ENCODE measurements at places on chromosomes 5 and 9.

DNA sequence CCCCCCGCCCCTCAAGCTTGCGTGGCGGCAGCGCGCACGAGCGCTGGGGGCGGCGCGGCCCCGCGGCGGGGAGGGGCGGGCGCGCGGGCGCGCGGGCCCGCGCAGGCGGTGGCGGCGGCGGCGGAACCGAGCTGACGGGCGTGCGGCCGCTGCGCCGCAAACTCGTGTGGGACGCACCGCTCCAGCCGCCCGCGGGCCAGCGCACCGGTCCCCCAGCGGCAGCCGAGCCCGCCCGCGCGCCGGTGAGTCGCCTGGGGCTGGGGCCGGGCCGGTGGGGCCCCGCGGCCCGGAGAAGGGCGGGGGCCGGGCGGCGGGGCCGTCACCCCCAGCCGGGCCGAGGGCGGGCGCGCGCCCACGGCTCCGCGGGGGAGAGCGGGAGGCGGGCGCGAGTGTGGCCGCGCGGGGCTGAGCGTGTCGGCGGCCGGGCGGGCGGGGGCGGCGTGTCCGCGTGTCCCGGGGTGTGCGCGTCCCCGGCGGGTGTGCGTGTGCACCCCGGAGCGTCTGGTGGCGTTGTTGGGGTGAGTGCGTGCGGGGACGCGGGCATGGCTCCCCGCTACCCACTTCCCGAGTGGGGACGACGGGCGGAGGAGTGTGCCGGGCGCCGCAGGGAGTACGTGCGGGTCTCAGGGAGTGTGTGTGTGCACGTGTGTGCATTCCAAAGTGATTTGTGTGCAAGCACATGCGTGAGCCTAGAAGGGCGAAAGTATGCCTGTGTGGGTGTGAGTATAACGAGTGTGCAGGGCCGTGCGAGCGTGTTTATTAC is at the start of gene NEK6:
Gene NEK6, plus strand, starts transcription at position 106 of the 763 bp plus-strand sequence. CDS start 44,016 bp downstream, outside the sequence.
- H3K36me3 ChIP-seq = peaks cover 3% of the 10 kb centered on the region
- peak; percentile 16 for DNase-seq
- H3K4me3 ChIP-seq = peak within 1 kb of the TSS; percentile 96
- peak within 1 kb of the TSS; percentile 96 for H3K27ac ChIP-seq
- peaks cover 58% of the 10 kb centered on the region for H3K4me1 ChIP-seq

DNA sequence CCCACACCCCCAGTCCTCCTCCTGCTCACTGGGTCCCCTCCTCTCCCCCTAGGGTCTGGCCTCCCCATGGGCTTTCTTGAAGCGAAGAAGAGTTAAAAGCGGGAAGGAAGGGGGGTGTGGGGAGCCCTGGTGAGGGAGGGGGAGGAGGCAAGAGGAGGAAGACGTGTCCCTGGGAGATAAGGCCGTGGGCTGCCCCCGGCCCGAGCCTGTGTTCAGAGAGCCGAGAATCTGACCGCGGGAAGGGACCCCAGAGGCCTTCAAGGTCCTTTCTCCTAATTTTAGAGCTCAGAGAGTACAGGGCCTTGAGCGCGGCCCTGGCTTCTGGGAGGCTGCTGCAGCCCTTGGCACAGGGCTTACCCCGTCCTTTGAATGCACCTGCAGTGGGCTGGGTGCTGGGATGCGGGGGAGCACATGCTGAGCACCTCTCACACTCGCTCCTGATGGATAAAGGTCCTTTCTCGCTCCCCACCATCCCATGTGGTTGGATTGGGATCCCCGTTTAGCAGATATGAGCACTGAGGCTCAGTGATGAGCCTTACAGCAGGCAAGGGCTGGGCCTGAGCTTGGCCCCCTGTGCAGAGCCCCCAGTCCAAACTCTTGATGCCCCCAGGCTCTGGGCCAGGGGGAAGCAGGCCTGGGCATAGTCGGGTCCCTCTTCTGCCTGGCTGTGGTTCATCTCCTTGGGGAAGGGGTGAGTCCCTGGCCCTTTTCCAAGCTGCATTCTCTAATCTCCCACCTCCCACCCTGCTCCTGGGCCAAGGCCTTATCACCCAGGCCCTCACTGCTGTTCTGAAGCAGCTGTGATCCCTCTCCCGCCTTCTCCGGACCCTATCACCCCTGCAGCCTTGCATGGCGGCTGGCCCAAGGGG is 5.9 kb downstream of the GFI1B start:
- no peak overlapping the region for H3K4me3 ChIP-seq
- no peak overlapping the region for H3K27ac ChIP-seq
- H3K27me3 ChIP-seq = peaks cover 93% of the 10 kb centered on the region
- H3K36me3 ChIP-seq = no peaks in the 10 kb centered on the region

- H3K27me3 ChIP-seq = peaks cover 55% of the 10 kb centered on the region
- peaks cover 13% of the 10 kb centered on the region for H3K4me1 ChIP-seq
- peaks cover 2% of the 10 kb centered on the region for H3K36me3 ChIP-seq
- peak within 1 kb of the TSS; percentile 18 for H3K27ac ChIP-seq
- DNase-seq = no peak
- H3K4me3 ChIP-seq = peak within 1 kb of the TSS; percentile 62
Observed at GRCh38 chr5:168528521-168529373, at the start of gene FBLL1. Gene FBLL1 (plus strand): TSS chr5:168529305. CDS start chr5:168529505, 200 bp downstream.

- no peak overlapping the region for H3K4me3 ChIP-seq
- peak overlapping the region; percentile 8 for H3K27ac ChIP-seq
- peaks cover 9% of the 10 kb centered on the region for H3K4me1 ChIP-seq
- no peaks in the 10 kb centered on the region for H3K36me3 ChIP-seq
- H3K27me3 ChIP-seq = peaks cover 52% of the 10 kb centered on the region
- no peak for DNase-seq
Observed at GRCh38 chr5:10536511-10536910, 27.4 kb upstream of the ANKRD33B start.

GRCh38 chr5:127647361-127647958 is 1.4 kb upstream of the CTXN3 start:
- no peak overlapping the region for H3K27ac ChIP-seq
- H3K36me3 ChIP-seq = no peaks in the 10 kb centered on the region
- no peaks in the 10 kb centered on the region for H3K4me1 ChIP-seq

DNA sequence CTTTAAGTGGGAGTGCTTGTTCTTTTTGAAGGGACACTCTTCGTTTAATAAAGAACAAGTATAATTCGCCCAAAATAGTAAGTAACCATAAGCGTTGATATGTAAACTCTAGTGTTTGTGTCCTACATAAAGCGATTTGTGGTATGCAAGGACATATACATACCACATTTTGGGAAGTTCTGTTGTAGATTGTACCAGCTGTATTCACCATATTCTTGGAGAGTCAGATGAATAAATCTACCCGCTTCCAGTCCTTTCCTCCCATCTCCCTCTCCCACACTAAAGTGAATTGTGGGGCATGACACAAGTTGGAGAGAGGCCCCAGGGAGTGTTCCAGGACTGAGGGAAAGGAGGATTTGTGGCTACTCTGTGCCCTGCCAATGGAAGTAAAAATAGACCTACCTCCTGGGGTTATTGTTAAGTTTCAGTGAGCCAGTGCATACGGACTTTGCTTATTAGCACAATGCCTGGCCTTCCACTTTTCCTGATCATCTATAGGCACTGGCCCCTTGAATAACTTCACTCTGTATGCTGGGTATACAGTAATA is 40.6 kb downstream of the ARHGAP26 start:
- peaks cover 66% of the 10 kb centered on the region for H3K4me1 ChIP-seq
- no peak overlapping the region for H3K27ac ChIP-seq
- H3K27me3 ChIP-seq = no peaks in the 10 kb centered on the region
- no peak for DNase-seq

- peak; percentile 15 for DNase-seq
- no peak overlapping the region for H3K4me3 ChIP-seq
- no peaks in the 10 kb centered on the region for H3K27me3 ChIP-seq
Observed at GRCh38 chr5:171907725-171908343, 98.6 kb downstream of the FBXW11 start.

GRCh38 chr5:54186912-54187445 is 123.4 kb downstream of the ARL15 start:
- DNase-seq = no peak
- no peak overlapping the region for H3K27ac ChIP-seq
- no peak overlapping the region for H3K4me3 ChIP-seq
- peaks cover 7% of the 10 kb centered on the region for H3K4me1 ChIP-seq

GRCh38 chr9:21875893-21876292 is 73.5 kb downstream of the MTAP start:
- H3K4me3 ChIP-seq = no peak overlapping the region
- no peak for DNase-seq
- no peaks in the 10 kb centered on the region for H3K27me3 ChIP-seq
- peaks cover 5% of the 10 kb centered on the region for H3K36me3 ChIP-seq

GRCh38 chr5:72917371-72917776 is 38.5 kb upstream of the FCHO2 start:
- no peaks in the 10 kb centered on the region for H3K36me3 ChIP-seq
- no peak overlapping the region for H3K4me3 ChIP-seq
- H3K27ac ChIP-seq = no peak overlapping the region
- no peak for DNase-seq

- no peak overlapping the region for H3K27ac ChIP-seq
- no peak for DNase-seq
- peaks cover 2% of the 10 kb centered on the region for H3K36me3 ChIP-seq
- H3K4me3 ChIP-seq = no peak overlapping the region
- peaks cover 8% of the 10 kb centered on the region for H3K4me1 ChIP-seq
- H3K27me3 ChIP-seq = no peaks in the 10 kb centered on the region
Observed at GRCh38 chr9:93617273-93617672, 40.9 kb downstream of the PHF2 start.

- no peaks in the 10 kb centered on the region for H3K36me3 ChIP-seq
- H3K27ac ChIP-seq = no peak overlapping the region
- H3K4me1 ChIP-seq = peaks cover 11% of the 10 kb centered on the region
- no peaks in the 10 kb centered on the region for H3K27me3 ChIP-seq
- H3K4me3 ChIP-seq = no peak overlapping the region
Observed at GRCh38 chr9:128928624-128929023, 7.8 kb downstream of the PHYHD1 start.

- H3K27ac ChIP-seq = peak overlapping the region; percentile 44
- DNase-seq = no peak
- H3K4me1 ChIP-seq = peaks cover 24% of the 10 kb centered on the region
- H3K36me3 ChIP-seq = peaks cover 14% of the 10 kb centered on the region
- H3K4me3 ChIP-seq = no peak overlapping the region
Observed at GRCh38 chr5:159175547-159175946, 33.8 kb downstream of the RNF145 start.

GRCh38 chr9:19938990-19939733 is 150.3 kb upstream of the SLC24A2 start:
- DNase-seq = no peak
- no peaks in the 10 kb centered on the region for H3K4me1 ChIP-seq
- no peak overlapping the region for H3K27ac ChIP-seq
- peaks cover 13% of the 10 kb centered on the region for H3K27me3 ChIP-seq

DNA sequence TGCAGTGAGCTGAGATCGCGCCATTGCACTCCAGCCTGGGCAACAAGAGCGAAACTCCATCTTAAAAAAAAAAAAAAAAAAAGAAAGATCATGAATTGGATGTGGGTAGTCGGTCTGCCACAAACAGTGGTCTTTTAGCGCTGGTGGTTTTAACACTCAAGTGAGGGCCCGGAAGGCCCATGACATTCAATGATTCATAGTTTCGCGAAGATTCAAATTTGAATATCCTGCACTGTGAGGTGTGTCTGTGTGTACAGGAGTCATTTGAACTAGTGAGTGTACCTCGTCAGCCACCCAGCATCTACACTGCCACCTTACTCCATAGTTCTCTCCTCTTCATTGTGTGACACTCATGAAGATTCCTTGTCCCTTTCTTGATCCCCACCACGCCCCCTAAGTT is 41.3 kb downstream of the CFAP77 start:
- H3K27ac ChIP-seq = peak overlapping the region; percentile 8
- H3K36me3 ChIP-seq = peaks cover 5% of the 10 kb centered on the region
- H3K4me1 ChIP-seq = peaks cover 18% of the 10 kb centered on the region
- peak overlapping the region; percentile 3 for H3K4me3 ChIP-seq
- peaks cover 68% of the 10 kb centered on the region for H3K27me3 ChIP-seq
- DNase-seq = peak; percentile 59

DNA sequence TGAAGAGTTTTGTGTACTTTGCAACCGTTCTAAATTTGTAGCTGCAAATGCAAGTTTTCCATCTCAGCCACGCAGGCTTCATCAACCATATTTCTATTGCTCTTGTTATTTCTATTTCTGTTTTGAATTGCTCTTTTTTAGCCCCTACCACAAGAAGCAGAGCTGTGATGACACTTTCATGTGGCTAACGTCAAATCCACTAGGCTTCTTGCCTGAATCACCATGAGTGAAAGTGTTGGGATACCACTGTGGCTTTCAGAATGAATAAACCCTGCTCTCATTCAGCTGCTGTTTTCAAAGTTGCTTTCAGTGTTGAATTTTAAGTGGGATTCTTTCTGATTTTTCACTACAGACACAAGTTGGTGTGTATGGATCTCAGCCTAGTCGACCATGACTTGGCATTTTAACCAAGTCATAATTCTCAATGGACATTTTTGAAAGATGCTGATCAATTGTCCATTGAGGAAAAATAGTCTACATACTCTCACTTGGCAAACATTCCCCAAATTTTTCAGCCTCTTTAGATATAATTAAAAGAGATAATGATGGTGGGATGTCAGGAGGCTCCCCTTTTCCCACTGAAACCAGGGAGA is 41.0 kb upstream of the MTAP start:
- H3K4me3 ChIP-seq = no peak overlapping the region
- peaks cover 5% of the 10 kb centered on the region for H3K4me1 ChIP-seq
- H3K27me3 ChIP-seq = peaks cover 66% of the 10 kb centered on the region
- no peak for DNase-seq
- no peak overlapping the region for H3K27ac ChIP-seq

GRCh38 chr9:89680547-89681467 is 76.0 kb downstream of the GADD45G start:
- H3K27me3 ChIP-seq = no peaks in the 10 kb centered on the region
- no peaks in the 10 kb centered on the region for H3K4me1 ChIP-seq
- H3K27ac ChIP-seq = no peak overlapping the region
- H3K4me3 ChIP-seq = no peak overlapping the region
- H3K36me3 ChIP-seq = peaks cover 1% of the 10 kb centered on the region

DNA sequence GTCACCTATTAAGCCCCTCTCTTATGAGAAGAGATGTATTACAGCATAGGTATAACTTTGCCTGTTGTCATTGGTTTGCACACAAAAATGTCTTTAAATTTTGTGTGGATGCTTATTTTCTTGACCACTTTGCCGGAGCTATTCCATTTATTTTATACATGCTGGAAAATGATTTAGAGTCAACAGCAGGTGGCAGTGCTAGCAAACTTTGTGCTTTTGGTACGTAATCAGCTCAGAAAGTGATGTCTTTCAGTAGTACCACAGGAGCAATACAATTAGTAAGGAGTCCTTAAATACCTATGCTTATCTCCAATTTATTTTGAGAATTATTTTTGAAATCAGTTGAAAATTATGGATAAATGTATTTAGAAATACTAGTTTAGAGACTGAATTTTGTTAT is 19.8 kb upstream of the NUDT12 start:
- no peak overlapping the region for H3K4me3 ChIP-seq
- H3K27ac ChIP-seq = no peak overlapping the region
- H3K4me1 ChIP-seq = no peaks in the 10 kb centered on the region
- no peak for DNase-seq
- no peaks in the 10 kb centered on the region for H3K27me3 ChIP-seq

DNA sequence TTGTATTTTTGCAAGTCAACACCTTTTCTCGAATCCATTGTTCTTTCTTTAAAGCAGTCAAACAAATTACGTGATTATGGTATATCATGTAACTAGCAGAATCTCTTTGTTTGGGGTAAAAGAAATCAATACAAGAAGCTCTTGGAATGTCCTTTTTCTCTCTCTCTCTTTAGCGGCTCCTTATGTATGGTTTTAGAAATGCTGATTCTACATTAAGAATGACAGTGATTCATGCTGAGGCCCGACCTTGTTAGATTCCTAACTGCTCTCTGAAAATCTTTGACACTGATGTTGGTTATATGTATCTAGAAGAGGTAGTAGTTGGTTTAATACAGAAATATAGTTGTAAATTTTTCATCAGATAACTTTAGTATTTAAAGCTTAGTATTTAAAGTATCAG is 76.4 kb downstream of the SNX24 start:
- no peak overlapping the region for H3K4me3 ChIP-seq
- no peak for DNase-seq
- no peaks in the 10 kb centered on the region for H3K27me3 ChIP-seq
- H3K4me1 ChIP-seq = peaks cover 4% of the 10 kb centered on the region

Data from central memory CD8-positive, alpha-beta T cell (primary cell).